ENCODE measurements at places on chromosomes 5 and 9. TPM values are rescaled to one million over a fixed set of nuclear protein-coding genes. Genes with fewer than 3 reads are reported as not detected.

GRCh38 chr9:81822301-81822865 lies 105.8 kb upstream of the SPATA31D4 start:
- no peak overlapping the region for H3K27ac ChIP-seq
- no peak for DNase-seq
- H3K36me3 ChIP-seq = no peaks in the 10 kb centered on the region
- H3K4me1 ChIP-seq = peaks cover 6% of the 10 kb centered on the region
- H3K27me3 ChIP-seq = no peaks in the 10 kb centered on the region
- no peak overlapping the region for H3K4me3 ChIP-seq

DNA sequence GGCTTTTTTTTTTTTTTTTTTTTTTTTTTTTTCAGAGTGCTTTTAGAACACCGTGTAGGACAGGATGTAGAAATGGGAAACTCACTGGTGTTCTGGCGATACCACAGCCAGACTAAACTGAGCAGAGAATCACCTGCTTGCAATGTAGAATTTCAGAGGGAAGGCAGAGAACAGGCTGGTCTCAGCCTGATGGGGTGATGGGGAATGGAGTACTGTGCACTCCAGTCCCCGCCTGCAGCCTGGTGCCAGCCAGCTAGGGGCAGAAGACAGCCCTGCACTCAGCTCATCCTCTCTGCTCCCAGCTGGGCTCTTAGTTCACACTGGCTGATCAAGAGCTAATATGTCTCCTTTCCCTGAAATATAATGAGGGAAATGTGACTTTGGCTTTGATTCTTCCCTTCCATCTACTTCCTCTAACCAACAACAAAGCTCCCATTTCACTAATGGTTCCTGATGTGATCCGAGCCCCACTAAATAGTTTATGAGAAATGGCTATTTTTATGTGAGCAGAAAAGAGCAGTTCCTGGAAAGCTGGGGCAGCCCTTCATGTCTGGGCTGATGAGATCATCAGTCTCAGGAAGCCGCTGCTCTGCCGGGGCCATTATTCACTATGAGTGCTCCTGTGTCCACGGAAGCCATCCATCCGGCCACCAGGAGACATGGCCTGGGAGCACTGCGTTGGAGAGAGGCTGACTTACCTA lies 209.7 kb downstream of the GADD45G start:
- 0 out of 2 replicates have a peak, but pooled peaks cover 3% of the 10 kb centered on the region for H3K4me1 ChIP-seq
- no peaks in the 10 kb centered on the region for H3K36me3 ChIP-seq
- H3K27me3 ChIP-seq = no peaks in the 10 kb centered on the region
- no peak overlapping the region for H3K27ac ChIP-seq
- no peak overlapping the region for H3K4me3 ChIP-seq

DNA sequence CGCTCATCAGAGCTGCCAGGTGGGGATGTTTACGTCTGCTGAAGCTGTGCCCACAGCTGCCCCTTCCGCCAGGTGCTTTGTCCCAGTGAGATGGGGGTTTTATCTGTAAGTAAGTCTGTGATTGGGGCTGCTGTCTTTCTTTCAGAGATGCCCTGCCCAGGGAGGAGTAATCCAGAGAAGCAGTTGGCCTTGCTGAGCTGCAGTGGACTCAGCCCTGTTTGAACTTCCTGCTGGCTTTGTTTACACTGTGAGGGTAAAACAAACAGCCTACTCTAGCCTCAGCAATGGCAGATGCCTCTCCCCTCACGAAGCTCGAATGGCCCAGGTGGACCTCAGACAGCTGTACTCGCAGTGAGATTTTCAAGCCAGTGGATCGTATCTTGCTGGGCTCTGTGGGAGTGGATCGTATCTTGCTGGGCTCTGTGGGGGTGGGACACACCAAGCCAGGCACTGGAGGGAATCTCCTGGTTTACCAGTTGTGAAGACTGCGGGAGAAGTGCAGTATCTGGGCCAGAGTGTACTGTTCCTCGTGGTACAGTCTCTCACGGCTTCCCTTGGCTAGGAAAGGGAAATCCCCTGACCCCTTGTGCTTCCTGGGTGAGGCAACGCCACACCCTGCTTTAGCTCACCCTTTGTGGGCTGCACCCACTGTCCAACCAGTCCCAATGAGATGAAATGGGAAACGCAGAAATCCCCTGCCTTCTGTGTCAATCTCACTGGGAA lies 530.1 kb upstream of the DMAC1 start:
- peak; percentile 47 for DNase-seq
- H3K27ac ChIP-seq = no peak overlapping the region
- H3K4me1 ChIP-seq = no peaks in the 10 kb centered on the region
- no peaks in the 10 kb centered on the region for H3K36me3 ChIP-seq
- no peaks in the 10 kb centered on the region for H3K27me3 ChIP-seq
- H3K4me3 ChIP-seq = no peak overlapping the region

- peak; percentile 53 for DNase-seq
- H3K36me3 ChIP-seq = peaks cover 8% of the 10 kb centered on the region
- no peaks in the 10 kb centered on the region for H3K4me1 ChIP-seq
- H3K27me3 ChIP-seq = no peaks in the 10 kb centered on the region
Observed at GRCh38 chr9:95506678-95507463, 9.9 kb downstream of the PTCH1 start.

DNA sequence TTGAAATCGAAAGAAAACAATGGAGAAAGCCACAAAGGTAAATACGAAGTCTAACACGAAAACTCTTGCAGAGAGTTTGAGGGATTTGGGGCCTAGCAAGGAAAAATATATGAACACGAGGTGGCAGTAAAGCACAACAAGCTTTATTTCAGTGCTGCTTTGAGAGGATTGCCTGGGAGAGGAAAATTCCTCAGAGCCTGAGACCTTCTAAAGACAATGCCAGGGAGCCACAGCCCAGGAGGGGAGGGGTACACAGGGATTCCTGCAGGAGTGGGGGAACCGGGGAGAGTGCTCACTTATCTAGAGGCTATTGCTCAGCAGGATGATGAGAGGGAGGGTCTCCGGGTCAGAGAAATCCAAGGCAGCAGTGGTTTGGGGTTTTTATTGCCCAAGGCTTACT lies 134.9 kb upstream of the ADCY2 start:
- H3K4me3 ChIP-seq = peak overlapping the region; percentile 45
- H3K27me3 ChIP-seq = no peaks in the 10 kb centered on the region
- H3K4me1 ChIP-seq = peaks cover 2% of the 10 kb centered on the region
- DNase-seq = peak; percentile 94

- H3K27me3 ChIP-seq = no peaks in the 10 kb centered on the region
- H3K27ac ChIP-seq = no peak overlapping the region
- peaks cover 3% of the 10 kb centered on the region for H3K4me1 ChIP-seq
- H3K4me3 ChIP-seq = no peak overlapping the region
- no peak for DNase-seq
Observed at GRCh38 chr5:126354012-126354857, 69.0 kb upstream of the GRAMD2B start.

DNA sequence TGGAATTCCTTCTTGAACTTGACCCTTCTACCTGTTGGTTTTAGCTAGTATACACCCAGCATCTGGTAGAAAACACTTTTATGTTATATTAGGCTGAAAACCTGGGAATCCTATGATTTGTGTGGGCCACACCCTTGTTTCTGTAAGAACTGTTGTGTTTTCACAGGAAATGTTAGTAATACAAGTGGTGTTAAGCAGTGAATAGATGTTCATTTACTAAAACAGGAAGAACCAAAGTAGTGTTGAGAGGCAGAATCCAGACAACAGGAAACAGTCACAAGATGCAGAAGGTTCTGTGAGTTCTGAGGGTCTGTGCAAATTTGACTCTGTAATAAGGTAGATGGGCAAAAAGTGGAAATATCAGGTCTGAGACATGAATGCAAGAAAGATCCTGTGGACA lies 73.0 kb upstream of the RAI14 start:
- DNase-seq = no peak
- H3K27ac ChIP-seq = no peak overlapping the region
- no peak overlapping the region for H3K4me3 ChIP-seq
- H3K36me3 ChIP-seq = no peaks in the 10 kb centered on the region
- H3K4me1 ChIP-seq = no peaks in the 10 kb centered on the region

Gene NUDT12
- total RNA-seq = 11.3 TPM

- H3K27ac ChIP-seq = peak overlapping the region; percentile 80
- no peak for DNase-seq
- peaks cover 4% of the 10 kb centered on the region for H3K4me1 ChIP-seq
- H3K4me3 ChIP-seq = no peak overlapping the region
- H3K27me3 ChIP-seq = no peaks in the 10 kb centered on the region
- no peaks in the 10 kb centered on the region for H3K36me3 ChIP-seq
Observed at GRCh38 chr5:157965040-157965678, 106.2 kb upstream of the CLINT1 start.

Gene MEIKIN
- not detected for total RNA-seq

GRCh38 chr5:159560088-159560487 lies 229.8 kb upstream of the IL12B start:
- no peak overlapping the region for H3K27ac ChIP-seq
- H3K36me3 ChIP-seq = no peaks in the 10 kb centered on the region
- no peak overlapping the region for H3K4me3 ChIP-seq
- no peaks in the 10 kb centered on the region for H3K4me1 ChIP-seq

Gene SARDH
- 5.3 TPM for total RNA-seq

GRCh38 chr9:2418619-2419018 lies 203.0 kb upstream of the VLDLR start:
- no peak overlapping the region for H3K27ac ChIP-seq
- H3K4me1 ChIP-seq = peaks cover 14% of the 10 kb centered on the region
- DNase-seq = no peak
- no peaks in the 10 kb centered on the region for H3K36me3 ChIP-seq
- H3K27me3 ChIP-seq = no peaks in the 10 kb centered on the region
- no peak overlapping the region for H3K4me3 ChIP-seq

Gene FOXD4L4
- 0.26 TPM for total RNA-seq

DNA sequence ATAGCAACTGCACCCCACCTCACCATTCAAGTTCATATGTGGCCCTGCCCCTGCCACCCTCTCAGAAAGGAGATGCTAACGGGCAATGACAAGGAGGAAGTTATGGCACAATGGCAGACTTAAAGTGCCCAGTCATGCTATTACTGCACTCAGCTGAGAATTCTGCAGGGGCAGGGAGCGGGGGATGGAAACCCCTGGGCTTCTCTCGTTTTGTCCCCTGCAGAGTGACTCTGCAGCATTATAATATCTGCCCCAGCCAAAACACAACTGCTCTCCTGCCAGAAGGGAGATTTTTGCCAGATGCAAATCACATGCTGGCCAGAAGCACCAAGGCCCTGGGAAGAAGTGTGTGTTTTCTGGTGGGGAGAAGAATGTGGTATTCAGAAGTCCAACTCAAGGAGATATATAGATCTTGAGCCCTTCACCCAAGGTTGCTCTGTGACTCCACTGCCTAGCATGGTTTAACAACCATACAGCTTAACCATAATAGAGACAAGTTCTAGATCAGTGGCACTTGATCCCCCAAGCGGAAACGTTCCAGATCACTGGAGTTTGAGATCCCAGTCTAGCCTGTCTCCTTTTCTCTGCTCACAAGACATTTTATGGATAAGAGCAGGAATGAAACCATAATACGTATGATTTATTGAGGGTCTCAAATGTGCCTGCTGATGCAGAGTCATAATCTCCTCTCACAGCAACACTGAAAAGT lies 207.0 kb upstream of the MAP3K1 start:
- no peak overlapping the region for H3K27ac ChIP-seq
- no peak for DNase-seq
- H3K4me1 ChIP-seq = peaks cover 6% of the 10 kb centered on the region
- H3K4me3 ChIP-seq = no peak overlapping the region

DNA sequence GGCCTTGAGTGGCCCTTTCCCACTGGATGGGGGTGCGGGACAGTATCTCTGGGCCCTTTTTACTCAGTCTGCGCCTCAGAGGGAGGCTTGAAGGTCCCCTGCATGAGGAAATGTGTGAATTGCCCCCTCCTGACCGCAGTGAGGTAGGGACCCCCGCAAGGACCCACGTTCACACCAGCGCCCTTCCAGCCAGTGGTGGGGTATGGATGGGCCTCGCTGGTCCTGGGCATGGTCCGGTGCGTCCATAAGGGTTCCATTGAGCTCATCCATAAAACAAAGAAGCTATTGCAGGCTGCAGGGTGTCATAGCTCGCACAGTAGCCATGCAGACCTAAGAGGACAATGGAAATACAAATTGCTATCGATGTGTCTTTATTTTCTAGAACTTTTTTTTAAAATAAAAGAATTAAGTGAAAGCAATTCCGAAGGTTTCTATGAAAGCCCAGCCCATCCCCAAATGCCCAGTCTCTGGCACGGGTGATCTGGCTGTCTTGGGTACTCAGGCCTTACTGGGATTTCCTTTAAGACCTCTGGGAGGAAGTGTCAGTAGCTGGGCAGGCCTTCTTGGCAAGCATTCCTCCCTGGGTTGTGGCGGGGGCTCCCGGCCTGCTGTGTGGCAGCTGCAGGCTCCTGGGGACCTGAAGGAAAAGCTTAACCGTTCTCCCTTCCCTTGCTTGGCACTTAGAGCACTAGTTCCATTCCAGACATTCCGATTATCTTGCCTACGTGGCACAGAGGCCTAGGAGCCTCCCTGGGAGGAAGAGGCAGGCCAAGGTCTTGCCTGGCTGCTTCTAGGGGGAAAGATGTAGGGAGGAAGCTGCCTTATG lies 1.5 kb upstream of the SEMA5A start:
- DNase-seq = peak; percentile 72
- peaks cover 27% of the 10 kb centered on the region for H3K36me3 ChIP-seq
- H3K27ac ChIP-seq = no peak overlapping the region
- H3K4me1 ChIP-seq = 0 out of 2 replicates have a peak, but pooled peaks cover 4% of the 10 kb centered on the region

Gene MARCHF11
- total RNA-seq = 0.37 TPM

DNA sequence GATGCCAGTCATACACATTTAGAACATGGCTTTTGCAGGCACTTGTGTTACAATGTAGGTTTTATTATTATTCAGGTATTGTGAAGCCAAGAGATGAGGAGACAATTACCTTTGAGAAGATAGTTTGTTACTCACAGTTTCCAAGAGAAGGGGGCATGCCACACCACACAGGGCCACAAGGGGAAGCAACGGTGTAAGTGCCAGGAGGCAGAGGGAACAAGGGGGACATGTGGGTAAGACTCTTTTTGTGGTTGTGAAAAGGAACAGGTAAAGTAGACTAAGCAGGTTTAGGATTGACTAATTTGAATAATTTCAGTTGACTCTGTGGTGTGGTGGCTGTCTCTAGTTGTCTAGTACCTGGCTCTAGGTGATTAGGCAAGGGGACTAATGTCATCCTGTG lies 191.2 kb downstream of the TRPM6 start:
- H3K27me3 ChIP-seq = no peaks in the 10 kb centered on the region
- H3K36me3 ChIP-seq = no peaks in the 10 kb centered on the region
- H3K4me1 ChIP-seq = no peaks in the 10 kb centered on the region
- H3K4me3 ChIP-seq = no peak overlapping the region
- no peak for DNase-seq

DNA sequence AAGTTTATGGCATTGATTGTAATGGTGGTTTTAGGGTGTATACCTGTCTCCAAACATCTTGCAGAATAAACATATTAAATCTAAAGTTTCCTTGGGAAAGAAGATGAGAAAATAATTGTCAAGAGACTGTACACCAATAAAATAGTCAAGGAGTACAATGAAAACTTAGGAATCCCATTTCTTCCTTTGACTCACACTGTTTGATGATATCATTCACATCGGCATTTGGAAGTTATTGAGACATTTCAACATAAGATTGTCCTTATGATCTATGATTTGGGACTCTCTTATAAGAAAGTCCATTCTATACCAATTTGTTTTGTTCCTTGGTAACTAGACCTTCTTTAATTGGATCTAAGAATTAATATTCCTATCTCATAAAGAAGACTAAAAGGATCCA lies 482.7 kb downstream of the RAB3C start:
- H3K36me3 ChIP-seq = no peaks in the 10 kb centered on the region
- DNase-seq = no peak
- no peaks in the 10 kb centered on the region for H3K27me3 ChIP-seq
- H3K27ac ChIP-seq = no peak overlapping the region
- no peaks in the 10 kb centered on the region for H3K4me1 ChIP-seq

- H3K27me3 ChIP-seq = no peaks in the 10 kb centered on the region
- H3K36me3 ChIP-seq = no peaks in the 10 kb centered on the region
- H3K4me3 ChIP-seq = no peak overlapping the region
- H3K27ac ChIP-seq = no peak overlapping the region
- DNase-seq = no peak
Observed at GRCh38 chr5:180191716-180192115, 17.3 kb downstream of the RASGEF1C start.

Data from H9 (cell line).